NCI-H524 treated with DMSO at 0.1 percent for 48 hours (cell line): ENCODE measurements at places on chromosomes 16 and 17.

GRCh38 chr16:56336711-56337110, 88.6 kb downstream of the AMFR start:
- DNase-seq: no peak

- no peak for DNase-seq
Measured at GRCh38 chr16:57093666-57094564, 1.5 kb downstream of the CPNE2 start.

DNA sequence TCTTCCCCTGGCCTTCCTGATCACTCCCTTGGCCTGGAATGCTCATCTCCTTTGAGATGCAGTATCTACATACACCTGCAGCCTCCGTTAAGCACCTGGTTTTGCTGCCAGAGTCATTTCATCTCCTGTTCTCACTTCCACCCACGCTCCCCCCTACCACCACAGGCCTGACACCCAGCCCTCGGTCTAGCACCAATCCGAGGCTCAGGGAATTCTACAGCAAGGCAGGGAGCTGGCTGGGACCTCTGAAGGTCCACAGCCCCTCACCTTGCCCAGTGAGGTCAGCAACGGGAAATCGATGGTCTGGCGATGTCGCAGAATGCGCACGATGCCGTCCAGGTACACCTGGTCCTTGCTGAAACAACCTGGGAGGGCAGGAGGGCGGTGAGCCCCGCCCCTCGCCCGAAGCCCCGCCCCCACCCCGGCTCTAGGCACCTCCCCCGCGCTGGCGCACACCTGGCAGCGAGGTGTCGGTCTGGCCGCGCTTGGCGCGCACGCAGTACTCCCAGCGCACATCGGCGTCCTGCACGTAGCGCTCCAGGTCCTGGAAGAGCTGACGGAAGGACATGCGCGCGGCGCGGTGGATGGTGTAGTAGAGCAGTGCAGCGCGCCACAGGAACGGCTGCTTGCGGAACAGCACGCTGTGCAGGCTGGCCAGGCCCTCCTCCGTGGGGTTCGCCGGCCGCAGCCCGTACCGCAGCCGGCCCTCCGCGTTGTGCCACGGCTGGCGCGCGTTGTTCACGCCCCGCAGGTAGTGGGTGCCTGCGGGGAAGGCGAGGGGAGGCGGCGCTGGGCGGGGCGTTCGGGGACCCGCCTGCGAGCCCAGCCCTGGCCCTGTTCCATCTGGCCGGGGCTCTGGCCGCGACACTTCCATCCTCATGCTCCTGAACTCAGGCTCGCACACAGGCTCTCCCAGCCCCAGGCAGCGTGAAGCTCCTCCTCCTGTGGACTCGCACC, 5.7 kb downstream of the MATCAP1 start:
- no peak for DNase-seq

DNA sequence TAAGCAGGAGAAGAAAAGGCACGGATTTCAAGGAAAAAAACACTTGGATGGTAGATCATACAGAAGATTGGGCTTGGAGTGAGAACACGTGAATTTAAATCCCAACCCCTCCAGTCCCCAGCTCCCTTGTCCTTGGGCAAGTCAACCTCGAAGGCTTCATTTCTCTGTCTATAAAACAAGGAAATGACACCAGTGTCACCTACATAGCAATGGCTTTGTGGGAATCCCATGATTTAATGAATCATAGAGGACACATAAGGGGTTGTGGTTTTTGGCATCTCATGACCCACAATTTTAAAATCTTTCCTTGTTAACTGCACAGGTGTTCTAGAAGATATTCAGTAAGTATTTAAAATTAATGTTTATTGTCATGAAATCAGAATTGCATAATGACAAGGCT, 8.2 kb upstream of the CCL2 start:
- no peak for DNase-seq

DNA sequence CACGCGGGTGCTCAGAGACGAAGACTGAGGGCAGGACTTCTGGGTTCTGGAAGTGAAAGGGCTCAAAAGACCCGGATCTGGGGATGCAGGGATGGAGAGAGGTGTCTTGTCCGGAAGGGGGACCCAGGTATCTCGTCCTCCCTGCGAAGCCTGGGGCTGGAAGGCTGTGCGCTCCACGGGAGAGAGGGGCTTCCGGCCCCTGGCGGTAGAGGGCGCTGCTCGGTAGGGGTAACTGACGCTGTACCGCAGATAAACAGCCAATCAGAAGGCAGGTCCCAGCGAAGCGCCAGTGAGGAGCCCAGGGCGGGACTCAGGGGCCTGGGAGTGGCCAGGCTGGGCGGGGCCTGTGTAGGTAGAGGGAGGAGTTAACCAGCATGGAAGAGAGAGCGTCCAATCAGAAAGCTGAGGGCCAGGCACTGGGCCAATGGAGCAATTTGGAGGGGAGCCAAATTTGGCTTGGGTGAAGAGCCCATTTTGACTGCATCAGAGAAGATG, 804 bp downstream of the TGFB1I1 start:
- no peak for DNase-seq

- DNase-seq: no peak
Measured at GRCh38 chr17:60535382-60536279, 9.6 kb upstream of the APPBP2 start.

- no peak for DNase-seq
Measured at GRCh38 chr16:69680358-69680757, 46.0 kb downstream of the NQO1 start.

- no peak for DNase-seq
Measured at GRCh38 chr17:32777436-32777835, 99.5 kb downstream of the MYO1D start.

- DNase-seq: no peak
Measured at GRCh38 chr17:7211491-7212273, 8.0 kb downstream of the DLG4 start.

GRCh38 chr16:80846680-80847079, 42.3 kb upstream of the CDYL2 start:
- no peak for DNase-seq
